ENCODE measurements at places on chromosomes 2 and 18.

- DNase-seq, result no peak
These were observed 11.0 kb downstream of the CRIM1 start for GRCh38 chr2:36366491-36367120.

- no peak for DNase-seq
These were observed 433 bp downstream of the SH3RF3 start for GRCh38 chr2:109129356-109129920.

DNA sequence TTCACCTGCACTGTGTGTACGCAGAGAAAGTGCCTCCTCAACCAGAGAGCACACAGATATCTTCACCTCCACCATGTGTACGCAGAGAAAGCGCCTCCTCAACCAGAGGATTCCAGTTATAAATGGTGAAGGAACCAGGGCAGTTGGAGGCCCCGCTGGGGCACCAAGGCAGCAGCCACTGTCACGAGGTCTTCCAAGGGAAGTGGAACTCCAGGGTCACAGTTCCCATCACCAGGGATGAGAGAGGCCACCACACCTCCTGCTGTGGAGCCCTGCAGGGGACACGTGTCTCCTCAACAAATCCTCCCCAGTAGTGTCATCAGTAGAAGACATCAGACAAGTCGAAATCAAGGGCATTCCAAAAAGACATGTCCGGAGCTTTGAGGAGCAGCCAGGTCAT, 28.2 kb upstream of the NFATC1 start:
- DNase-seq, result no peak

DNA sequence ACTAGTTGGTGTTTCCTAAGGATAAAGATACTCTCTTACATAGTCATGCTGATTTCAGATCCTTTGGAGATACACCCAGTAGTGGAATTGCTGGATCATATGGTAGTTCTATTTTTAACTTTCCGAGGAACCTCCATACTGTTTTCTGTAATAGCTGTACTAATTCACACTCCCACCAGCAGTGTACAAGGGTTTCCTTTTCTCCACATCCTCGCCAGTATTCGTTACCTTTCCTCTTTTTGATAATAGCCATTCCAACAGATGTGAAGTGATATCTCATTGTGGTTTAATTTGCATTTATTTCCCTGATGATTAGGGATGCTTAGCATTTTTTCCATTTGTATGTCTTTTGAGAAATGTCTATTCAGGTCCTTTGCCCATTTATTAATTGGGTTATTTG, 34.0 kb downstream of the ACTR2 start:
- DNase-seq, result no peak

DNA sequence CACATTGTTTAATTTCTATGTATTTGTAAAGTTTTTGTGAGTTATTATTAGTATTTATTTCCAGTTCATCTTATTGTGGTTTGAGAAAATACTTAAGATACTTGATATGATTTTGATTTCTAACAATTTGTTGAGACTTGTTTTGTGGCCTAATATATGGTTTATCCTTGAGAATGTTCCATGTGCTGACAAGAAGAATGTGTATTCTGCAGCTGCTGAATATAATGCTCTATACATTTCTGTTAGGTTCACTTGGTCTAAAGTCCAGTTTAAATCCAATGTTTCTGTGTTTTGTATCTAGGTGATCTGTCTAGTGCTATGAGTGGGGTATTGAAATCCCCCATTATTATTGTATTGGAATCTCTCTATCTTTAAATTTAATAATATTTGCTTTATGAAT, 201.3 kb downstream of the FSIP2 start:
- DNase-seq, result no peak

GRCh38 chr2:128640845-128641360, 322.2 kb upstream of the HS6ST1 start:
- no peak for DNase-seq

DNA sequence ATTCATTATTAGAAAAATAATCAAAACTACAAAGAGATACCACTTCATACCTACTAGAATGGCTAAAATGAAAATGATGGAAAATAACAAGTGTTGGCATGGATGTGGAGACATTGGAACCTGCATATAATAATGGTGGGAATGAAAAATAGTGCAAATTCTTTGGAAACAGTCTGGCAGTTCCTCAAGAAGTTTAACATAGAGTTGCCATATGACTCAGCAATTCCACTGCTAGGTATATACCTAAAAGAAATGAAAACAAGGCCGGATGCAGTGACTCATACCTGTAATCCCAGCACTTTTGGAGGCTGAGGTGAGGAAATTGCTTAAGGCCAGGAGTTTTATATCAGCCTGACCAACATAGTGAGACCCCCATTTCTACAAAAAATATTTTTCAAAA, 41.6 kb upstream of the ACYP2 start:
- no peak for DNase-seq

DNA sequence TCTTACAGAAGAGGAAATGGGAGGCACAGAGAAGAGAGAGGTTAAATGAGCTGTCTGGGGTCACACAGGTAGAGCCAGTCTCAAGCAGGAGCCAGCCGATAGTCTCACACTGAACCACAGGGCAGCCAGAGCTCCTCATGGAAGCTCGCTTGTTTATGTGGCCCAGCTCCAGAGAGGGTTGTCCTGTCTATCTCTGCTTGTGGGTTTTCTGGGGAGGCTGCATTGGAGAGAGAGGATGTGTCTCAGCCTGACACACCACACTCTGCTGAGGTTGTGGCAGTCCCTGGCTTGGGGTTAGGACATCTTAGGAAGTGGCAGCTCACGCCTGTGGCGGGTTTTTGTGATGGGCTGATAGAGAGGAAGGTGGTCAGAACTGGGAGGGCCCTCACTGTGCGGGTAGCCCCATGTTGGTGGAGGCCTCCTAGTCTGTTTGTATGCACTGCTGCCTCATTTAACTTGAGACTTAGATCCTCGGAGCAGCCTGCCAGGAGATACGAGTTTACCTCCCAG, 52.3 kb downstream of the TCF7L1 start:
- no peak for DNase-seq

- no peak for DNase-seq
These were observed 165.2 kb upstream of the DTNA start for GRCh38 chr18:34544930-34545329.

DNA sequence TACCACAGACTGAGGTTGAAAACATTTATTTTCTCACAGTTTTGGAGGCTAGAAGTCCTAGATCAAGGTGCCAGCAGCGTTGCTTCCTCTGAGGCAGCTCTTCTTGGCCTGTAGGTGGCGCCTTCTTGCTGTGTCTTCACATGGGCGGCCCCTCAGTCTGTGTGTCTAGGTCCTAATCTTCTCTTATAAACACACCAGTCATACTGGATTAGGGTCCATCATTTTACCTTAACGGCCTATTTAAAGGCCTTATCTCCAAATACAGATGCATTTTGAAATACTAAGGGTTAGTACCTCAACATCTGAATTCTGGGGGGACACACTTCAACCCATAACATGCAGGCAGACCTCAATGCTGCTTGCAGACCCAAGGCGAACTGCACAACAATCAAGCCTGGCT, 4.4 kb upstream of the RMC1 start:
- peak; percentile 20 for DNase-seq

DNA sequence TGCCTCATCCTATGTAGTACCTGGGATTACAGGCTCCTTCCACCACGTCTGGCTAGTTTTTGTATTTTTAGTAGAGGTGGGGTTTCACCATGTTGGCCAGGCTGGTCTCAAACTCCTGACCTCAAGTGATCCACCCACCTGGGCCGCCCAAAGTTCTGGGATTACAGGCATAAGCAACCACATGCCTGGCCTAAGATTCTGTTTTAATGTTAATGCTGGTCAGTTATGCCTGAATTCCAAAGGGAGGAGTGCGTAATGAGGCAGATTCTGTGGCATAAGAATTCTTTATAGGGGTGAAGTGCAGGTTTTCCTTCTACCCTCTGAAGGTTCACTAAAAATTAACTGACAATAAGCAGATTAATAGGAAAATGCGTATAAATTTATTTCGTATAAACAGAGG, 1343.8 kb upstream of the LRRTM1 start:
- no peak for DNase-seq

DNA sequence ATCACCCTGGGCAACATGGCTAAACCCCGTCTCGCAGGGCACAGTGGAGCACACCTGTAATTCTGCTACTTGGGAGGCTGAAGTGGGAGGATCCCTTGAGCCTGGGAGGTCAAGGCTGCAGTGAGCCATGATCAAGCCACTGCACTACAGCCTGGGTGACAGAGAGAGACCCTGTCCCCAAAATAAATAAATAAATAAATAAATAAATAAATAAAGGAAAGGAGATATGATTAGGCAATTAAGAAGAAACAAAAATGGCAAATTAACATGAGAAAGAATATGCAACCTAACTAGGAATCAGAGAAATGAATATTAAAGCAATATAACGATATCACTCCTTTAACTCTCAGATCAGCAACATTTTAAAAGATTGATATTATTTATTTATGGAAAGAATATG, 92.3 kb downstream of the C1D start:
- no peak for DNase-seq

GRCh38 chr2:946073-946948, 4.3 kb upstream of the SNTG2 start:
- no peak for DNase-seq

DNA sequence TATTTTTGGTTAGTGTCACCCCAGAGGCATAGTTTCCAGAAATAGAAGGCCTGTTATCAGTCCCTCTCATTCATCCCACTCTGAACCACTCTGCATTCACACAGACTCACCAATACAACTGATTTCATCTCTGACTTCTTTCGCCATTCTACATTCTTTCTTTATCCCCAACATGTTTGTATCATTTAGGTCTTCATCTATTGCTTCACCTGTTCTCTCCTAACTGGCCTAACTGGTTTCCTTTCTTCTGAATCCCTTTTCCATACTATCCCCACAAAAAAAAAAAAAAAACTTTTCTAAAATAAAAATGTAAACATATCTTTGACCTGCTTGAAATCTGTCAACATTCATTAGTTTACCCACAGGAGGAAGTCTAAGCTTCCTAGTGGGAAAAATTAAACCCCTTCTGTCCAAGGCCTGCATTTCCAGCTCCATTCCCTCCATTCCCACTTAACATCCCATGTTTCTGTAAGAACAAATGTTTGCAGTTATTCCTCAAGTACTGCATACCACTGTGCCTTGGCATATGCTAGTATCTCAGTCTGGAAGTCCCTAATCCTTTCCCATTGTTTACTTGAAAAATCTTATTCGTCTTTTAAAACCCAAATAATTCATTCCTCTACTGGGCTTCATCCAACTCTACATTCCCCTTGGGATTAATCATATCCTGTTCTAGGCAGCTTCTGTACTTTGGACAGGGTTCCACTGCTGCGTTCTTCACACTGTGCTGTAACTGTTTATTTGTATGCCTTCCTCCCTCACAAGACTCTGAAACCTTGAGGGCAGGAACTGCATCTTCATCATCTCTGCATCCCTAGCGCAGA, 68.5 kb downstream of the FIGN start:
- DNase-seq, result peak; percentile 78

DNA sequence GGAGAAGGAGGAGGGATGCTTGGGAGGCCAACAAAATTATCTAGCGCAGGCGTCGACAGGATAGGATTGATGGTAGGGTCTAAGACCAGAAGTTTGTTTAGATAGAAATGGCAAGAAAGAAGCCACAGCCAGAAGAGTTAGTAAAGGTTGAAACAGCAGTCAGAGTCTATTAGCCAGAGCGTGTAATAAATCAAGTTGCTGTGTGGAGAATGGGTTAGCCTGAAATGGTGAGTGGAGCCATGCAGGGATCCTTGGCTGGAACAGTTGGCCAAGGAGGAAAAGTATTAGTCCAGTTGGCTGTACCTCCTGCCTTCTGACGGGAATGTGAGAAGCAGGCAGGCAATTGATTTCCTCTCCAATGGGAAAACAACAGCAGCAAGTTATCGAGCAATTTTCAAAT, 190.7 kb upstream of the CCDC68 start:
- no peak for DNase-seq

DNA sequence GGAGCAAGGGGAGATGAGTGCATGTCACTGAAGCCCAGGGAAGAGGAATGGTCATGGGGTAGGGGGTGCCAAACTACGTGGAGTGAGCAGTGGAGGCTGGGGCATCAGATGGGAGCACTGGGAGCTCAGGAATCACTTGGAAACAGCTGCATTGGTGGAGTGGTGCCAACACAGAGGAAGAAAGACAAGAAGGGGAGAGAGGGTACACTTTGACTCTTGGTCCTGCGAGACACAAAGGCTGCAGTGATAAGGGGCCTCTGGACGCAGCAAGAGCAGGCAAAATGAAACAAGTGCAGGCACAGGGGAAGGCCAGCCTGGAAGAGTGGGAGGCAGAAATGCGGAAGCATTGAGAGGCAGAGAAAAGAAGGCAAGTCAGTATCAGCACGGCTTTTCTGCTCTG, 134.7 kb upstream of the SMIM21 start:
- DNase-seq, result no peak

DNA sequence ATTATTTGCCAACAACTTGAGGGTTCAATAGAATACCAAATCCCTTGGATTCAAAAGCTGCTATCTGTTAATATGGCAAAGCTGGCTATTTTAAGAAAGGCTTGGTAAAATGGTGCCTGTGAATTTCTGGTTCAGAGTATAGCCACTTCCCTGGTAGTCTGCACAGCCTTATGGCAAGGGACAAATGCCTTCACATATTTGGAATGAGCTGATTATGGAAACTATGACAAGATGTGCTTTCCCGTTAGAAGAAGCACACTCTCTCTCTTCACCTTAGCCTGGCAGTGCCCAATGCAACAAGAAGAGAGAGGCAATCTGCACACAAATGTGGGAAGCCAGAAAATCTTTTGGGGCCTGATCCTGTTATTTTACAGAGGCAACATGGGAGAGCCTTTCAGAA, 47.5 kb upstream of the MAP3K20 start:
- no peak for DNase-seq

DNA sequence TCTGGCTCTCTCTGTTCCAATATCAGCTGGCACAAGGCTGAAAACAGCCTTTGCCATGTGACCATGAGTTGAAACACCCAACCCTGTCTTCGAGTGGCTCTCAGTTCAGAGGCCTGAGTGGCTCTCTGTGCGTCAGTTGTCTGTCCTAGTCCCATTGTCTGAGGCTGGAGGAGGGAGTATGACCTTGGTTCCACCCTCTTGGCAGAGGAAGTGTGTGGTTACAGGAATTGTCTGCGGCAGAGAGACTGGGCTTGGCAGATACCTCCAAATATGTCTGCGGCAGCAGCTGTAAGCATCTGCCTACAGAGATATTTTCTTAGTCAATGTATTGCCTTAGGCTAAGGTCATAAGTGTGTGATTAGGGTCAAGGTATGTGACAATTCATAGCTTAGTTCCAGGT, 32.6 kb downstream of the CNGA3 start:
- no peak for DNase-seq

DNA sequence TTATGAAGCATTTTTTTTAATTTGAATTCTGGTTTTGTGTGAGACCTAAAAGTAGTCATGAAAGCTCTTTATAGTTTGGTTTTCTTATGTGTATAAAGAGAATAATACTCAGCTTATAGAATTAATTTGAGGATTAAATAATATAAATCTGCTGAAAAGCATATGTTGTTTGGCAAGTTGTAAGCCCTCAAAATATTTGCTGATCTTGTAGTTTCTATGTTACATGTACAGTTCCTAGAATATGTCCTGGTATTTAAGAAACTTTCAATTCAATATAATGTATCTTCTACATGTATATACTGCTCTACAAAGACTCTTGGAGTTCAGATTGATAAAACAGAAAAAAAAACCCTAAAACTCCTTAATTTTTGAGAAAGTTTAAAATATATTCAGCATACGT, 605.5 kb upstream of the FAM98A start:
- no peak for DNase-seq
